ENCODE measurements at places on chromosomes 3 and 15.
A peak's percentile ranks its signal among the peaks of the same experiment; 100 is the strongest.

DNA sequence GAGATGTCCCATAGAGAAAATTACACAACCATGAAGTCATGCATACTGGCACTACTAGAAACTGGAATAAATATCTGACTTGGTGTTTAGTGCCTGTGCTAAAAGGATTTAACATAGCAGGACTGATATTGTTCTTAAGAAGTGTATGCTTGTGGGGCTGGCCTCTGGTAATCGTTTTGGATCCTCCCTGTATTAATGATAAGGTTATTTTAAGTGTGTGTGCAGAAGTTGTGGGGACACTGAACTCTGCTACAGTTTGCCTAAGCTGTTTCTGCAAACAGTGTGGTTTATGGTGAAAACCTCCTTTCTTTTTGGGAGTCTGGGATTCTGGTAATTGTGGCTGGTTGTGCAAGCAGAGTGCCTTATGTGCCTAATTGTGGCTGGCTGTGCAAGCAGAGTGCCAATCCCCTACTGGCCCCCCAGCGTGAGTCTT is 120.8 kb downstream of the CLASP2 start:
- no peak for DNase-seq

DNA sequence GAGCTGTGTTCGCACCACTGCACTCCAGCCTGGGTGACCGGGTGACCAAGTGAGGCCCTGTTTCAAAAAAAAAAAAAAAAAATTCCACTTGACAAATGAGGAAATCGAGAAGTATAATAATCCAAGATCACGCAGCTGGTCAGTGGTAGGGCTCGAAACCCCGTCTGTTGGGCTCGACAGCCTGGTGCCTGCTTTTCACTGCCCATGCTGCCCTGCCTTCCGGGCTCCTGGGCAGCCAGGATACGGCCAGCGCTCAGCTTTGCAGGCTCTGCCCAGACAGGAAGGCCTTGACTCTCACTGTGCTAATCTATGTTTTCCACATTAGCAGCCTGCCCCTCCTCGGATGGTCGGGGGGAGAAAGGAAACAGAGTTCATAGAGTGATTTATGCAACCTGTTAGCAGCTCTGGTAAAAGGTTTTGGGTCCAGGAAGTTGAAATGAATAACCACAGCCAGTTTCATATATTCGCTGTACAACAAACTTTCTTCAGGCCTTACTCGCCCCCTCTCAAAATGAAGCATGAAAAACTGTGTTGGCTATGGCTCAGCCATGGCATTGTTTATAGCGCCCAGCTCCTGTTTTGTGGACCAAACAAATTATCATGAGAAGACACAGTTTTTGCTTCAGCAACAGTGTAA is 108.8 kb downstream of the XXYLT1 start:
- DNase-seq = no peak

GRCh38 chr15:95284933-95285421 is 1045.5 kb upstream of the NR2F2 start:
- DNase-seq = no peak

DNA sequence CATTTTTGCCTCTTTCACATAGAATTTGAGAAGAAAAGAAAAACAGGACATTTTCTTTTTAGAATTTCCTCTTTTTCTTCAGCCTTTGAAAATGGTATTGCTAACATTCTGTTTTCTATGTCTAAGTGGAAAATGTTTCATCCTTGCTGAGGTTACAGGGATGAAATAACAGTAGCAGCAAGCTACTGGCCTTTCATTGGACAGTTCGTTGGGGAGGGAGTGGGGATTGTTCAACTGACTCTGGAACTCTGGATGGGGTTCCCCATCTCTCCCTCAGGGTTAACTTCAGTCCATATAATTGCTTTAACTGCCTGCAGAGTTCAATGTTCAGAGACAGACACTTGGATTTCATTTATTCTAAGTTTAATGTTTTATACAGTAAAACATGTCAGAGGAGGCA is 346.0 kb downstream of the NLGN1 start:
- DNase-seq = no peak

- no peak for DNase-seq
These were observed 8.8 kb downstream of the BSN start for GRCh38 chr3:49563040-49563578.

DNA sequence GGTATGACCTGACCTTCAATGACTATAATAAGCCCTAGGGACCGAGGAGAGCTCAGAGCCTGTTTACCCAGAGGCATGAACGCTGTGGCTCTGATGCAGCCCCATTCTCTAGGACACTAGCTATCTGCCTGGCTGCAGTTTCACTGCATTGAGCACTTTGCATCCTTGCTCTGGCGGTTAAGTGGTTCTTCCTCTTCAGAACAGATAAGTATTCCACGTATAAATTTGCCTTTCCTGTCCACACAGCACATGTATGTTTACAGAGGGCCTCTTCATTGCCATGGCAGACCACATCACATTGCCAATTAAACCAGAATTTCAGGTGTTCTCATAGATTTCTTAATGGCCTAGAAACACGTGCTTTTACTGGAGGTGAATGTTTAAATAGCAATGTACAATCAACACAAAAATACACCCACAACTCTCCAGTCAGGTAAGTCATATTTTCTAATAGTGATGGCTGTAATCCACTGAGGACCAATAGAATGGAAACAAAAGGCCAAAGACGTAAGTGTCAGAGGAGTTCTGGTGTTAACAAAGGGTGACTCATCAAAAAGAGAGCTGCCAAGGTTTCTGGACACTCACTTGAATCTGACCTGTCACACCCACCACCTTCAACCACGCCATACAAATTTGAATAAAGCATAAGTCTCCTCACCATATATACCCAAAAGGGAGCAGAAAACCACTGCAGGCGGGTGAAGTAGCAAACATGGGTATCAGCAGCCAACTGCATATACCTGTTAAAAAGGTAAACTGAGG is 553.4 kb downstream of the OCA2 start:
- no peak for DNase-seq

- no peak for DNase-seq
These were observed 5.5 kb upstream of the SACM1L start for GRCh38 chr3:45683417-45684326.

- DNase-seq = no peak
These were observed 115.7 kb upstream of the TJP1 start for GRCh38 chr15:29937956-29938355.

DNA sequence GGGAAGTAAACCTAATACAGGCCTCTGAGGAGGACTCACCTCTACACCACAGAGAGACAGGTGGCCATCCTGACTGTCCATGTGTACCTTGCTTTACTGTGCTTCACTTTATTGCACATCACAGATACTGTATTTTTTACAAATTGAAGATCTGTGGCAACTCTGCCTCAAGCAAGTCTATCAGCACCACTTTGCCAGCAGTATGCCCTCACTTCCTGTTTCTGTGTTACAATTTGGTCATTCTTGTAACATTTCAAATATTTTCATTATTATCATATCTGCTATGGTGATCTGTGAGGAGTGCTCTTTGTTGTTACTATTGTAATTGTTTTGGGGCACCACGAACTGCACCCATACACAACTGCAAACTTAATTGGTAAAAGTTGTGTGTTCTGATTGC is 78.0 kb downstream of the BBX start:
- no peak for DNase-seq

DNA sequence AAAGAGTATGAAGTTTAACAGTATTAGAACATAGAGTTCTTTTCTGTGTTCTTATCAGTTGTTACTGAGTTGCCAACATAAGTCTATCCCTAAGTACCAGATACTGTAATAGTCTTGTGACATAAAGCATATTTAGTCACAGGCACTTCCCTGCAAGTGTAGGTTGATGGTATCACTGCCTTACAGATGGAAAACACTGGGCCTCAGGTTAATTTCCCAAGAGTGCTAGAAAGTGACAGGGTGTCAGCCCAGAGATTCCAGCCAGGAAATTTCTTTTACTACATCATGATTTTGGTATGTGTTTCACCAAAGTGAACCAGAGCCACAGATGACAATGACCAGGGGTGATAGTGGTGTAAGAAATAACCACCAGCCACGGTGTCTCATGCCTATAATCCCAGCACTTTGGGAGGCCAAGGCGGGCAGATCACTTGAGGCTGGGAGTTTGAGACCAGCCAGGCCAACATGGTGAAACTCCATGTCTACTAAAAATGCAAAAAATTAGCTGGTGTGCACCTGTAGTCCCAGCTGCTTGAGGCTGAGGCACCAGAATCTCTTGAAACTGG is 3.2 kb downstream of the EIF1B start:
- DNase-seq = no peak

DNA sequence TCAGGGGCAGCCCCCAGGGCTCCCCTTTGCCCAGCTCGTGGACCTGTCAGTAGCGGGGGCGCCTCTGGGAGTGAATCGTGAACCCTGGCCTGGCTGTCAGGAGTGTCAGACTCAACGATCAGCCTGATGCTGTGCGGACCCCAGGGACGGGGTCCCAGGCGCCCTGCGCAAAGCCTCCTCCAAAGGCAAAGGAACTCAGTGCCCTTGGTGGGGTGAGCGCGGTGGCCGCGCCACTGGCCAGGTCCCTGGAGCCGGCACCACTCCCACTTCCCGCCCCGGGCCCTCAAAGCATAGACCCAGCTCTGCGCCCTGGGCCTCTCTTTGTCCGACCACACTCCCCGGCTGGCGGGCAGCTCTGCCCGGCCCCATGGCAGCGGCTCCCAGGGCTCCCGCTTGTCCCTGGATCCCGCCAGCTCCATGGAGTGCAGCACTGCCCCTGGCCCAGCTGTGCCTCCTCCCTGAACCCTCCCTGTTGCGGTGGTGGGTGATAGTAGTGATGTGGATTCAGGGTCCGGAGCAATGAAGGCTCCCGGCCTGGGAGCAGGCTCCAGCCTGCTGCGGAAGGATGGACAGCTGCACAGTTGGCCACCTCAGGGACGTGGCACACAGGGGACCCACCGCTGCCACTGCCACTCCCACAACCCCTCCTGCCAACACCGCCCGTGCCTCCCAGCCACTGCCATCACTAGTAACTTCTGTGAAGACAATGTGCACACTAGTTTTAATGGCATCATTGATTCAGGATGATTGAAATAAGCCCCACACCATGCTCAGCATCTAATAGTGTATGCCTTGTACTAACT is 263.8 kb downstream of the ZBBX start:
- DNase-seq = no peak

DNA sequence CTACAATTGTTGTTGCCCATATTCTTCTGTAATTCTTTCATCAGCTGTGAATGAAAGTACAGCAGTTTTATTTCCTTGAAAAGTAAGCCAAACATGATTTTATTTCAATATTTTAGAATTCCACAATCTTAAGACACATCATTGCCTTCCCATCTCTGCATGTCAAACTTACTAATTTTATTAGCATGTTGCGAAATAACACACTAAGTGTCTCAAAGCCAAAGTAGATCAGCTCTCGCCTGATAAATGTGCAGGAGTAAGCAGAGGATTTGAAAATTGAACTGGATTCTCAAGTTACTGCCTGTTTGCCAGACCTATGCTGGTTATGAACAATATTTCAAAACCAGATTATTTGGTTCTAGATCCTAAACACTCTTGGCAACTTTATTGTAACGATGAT is 25.7 kb downstream of the TGFBR2 start:
- no peak for DNase-seq

- no peak for DNase-seq
These were observed 140.4 kb downstream of the ABI3BP start for GRCh38 chr3:100852840-100853239.

DNA sequence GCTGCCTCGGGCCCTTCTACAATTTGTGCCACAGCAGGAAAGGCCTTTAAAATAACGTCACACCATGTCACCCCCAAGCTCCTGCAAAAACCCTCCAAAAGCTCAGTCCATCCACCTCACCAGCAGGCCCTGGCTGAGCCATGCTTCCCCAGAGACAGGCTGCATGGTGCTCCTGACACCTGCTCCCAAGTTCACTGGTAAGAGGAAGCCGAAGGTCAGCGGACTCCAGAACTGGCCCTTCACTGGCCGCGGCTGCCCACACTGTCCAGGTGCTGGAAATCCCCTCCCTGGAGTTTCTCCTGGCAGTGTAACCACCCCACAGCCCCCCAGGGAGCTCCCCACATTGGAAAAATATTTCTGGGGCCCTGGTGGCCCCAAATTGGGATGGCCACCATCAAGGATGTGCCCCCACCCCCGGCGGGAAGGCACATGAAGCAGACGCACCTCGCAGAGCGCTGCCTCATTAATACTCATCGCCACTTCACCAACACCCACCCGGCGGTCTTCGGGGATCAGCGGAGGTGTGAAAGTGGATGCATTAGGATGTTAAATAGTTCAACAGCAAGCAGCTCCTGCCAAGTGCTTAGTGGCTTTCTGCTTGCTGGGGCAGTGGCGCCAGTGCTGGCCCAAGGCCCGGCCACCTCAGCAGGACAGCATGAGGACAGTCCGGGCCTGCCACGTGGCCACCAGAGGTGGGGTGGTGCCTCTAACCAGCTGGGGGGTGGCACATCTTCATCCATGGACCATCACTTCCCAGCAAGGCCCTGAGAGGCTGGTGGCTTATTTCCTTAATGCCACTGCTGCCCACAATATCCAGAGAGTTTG is 146.1 kb upstream of the IQSEC1 start:
- DNase-seq = no peak

DNA sequence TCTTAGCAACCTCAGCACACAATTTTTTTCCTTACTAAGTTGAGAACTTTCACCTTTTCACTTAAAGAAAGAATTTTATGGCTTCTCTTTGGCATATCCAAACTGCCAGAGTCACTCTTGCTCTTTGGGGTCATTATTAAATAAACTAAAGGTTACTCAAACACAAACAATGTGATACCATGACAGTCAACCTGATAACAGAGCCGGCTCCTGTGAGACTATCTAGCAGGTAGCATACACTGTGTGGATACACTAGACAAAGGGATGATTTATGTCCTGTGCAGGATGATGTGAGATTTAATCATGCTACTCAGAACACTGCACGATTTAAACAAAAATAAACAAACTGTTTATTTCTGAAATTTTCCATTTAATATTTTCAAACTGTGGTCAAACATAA is 35.6 kb downstream of the LRRFIP2 start:
- DNase-seq = no peak

- no peak for DNase-seq
These were observed 19.5 kb downstream of the SETMAR start for GRCh38 chr3:4322635-4323034.

GRCh38 chr3:196654006-196654734 is 14.7 kb downstream of the NRROS start:
- no peak for DNase-seq

- peak; percentile 47 for DNase-seq
These were observed 33.5 kb downstream of the MYL3 start for GRCh38 chr3:46829699-46830208.

- no peak for DNase-seq
These were observed 96.1 kb downstream of the HMG20A start for GRCh38 chr15:77516786-77517185.

DNA sequence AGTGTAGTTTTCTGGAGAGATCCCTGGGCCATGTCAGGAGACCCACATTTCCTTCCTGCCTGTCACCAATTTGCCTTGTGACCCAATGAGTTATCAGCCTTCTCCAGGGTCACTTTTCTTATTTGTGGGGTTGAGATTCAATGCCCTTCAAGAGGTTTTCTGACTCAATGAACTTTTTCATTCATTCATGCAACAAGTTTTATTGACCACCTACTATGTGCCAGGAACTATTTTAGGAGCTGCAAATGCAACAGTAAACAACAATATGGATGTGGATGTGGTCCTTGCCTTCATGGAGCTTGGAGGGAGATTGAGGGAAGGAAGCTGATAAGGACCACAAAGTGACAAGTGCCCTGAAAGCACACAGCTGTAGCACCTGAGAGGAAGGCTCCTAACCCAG is 142.8 kb downstream of the OPA1 start:
- no peak for DNase-seq

GRCh38 chr3:175356899-175357324 is 497.8 kb downstream of the NAALADL2 start:
- DNase-seq = no peak

- DNase-seq = no peak
These were observed 149.5 kb downstream of the ALDH1A2 start for GRCh38 chr15:57915827-57916531.
